Memory B cell (primary cell): ENCODE measurements at places on chromosomes 16 and 17.

DNA sequence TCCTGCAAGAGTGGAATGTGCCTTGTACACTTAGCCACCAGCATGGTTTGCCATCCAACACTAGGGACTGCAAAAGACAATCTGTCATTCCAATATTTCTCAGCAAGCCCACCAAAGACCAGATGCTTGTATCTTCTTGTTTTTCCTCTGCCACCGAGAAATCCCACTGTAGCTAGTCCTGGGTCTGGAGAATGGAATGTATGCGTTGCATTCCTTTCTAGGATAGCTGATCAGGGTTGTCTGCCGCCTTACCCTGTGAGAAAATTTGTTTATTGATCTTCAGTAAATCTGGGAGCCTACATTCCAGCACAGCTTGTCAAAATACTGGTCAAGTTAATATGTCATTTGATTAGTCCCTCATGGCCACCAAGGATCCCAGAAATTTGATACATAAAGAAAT is 28.1 kb upstream of the ADAMTS18 start:
- no peak for DNase-seq

- DNase-seq = peak; percentile 46
Observed at GRCh38 chr16:81623365-81624102, 155.6 kb upstream of the PLCG2 start.

DNA sequence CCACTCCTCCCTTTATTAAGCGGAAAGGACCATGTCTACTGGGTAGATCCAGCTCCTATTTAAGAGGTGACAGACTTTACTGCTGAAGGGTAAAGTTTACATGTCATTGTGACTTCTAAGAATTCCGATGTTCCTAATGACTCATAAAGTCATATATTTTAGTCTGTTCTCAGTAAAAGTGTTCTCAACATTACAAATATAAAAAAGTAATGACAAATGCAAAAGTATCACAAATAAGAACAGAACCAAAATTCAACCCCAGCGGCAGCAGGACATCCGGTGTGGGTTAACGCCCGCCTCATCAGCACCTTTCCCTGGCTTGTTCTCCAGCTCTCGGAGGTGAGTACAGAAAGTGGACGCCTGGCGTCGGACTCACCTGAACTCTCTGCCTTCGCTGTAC is 6.8 kb downstream of the AXIN1 start:
- DNase-seq = no peak

- DNase-seq = no peak
Observed at GRCh38 chr16:14335297-14335696, 264.2 kb downstream of the MRTFB start.

- DNase-seq = no peak
Observed at GRCh38 chr17:4590981-4591453, 6.7 kb downstream of the SMTNL2 start.

GRCh38 chr16:716200-716568 is 1.3 kb downstream of the METRN start:
- DNase-seq = no peak

DNA sequence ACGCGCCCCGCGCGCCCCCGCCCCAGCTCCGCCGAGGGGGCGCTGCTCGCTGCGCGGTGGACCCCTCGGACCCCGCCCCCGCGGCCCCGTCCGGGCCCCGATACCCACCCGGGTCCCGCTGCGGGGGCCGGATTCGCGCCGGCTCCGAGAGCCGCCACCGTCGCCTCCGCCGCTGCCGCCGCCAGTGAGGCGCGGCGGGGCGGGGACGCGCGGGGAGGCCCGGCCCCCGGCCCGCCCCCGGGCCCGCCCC is at the start of gene TBC1D16:
Gene TBC1D16 (minus strand): TSS at position 186 of the 250 bp plus-strand sequence. CDS start 22,325 bp downstream, outside the sequence.
- no peak for DNase-seq

DNA sequence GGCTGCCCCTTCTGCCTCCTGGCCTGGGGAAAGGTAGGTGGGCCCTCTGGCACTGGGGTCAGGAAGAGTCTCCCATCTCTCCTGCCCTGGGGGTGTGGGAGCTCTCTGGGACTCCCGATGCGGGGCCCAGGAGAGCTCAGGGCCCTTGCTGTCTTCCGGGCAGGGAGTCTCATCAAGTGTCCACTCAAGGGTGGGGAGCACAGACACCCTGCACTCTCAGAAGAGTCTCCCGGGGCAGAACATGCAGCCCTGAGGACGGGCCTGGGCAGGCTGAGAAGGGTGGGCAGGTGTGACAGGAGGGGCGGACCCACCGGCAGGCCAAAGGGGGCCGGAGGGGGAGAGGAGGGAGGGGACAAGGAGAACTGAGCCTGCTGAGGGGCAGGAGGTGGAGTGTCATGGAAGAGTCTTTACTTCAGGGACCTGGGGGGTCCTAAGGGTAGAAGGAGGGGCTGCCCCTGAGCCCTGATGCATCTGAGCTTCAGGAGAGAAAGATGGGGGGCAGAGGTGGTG is 8.4 kb upstream of the PKMYT1 start:
- no peak for DNase-seq

GRCh38 chr16:22292320-22292719 is 4.9 kb upstream of the POLR3E start:
- DNase-seq = no peak

- DNase-seq = no peak
Observed at GRCh38 chr17:52841971-52842370, 683.5 kb upstream of the CA10 start.

DNA sequence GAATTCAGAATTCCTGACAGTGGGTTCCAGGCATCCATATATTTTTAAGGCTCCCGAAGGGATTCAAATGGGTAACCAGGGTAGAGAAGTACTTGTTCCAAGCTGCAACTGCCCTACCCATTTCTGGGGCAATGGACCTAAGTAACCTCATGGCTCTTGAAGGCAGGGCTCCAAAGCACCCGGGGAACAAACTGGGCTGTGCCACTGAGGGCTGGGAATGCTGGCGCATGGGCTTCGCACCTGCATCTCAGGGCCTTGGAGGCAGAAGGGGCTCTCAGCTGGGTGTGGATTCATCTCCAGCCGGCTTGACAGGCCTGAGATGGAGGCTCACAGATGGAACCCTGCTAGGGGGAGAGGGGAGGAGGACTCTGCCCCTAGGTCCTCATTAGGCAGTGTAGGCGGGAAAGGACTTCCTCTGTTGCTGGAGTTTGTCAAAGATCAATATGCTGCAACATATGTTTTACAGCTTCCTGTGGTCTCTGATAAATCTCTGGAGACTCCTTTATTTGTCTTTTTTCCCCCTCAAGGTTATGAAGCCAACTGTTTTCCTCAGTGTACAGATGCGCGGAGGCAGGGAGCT is 232.3 kb upstream of the NLRP1 start:
- no peak for DNase-seq

DNA sequence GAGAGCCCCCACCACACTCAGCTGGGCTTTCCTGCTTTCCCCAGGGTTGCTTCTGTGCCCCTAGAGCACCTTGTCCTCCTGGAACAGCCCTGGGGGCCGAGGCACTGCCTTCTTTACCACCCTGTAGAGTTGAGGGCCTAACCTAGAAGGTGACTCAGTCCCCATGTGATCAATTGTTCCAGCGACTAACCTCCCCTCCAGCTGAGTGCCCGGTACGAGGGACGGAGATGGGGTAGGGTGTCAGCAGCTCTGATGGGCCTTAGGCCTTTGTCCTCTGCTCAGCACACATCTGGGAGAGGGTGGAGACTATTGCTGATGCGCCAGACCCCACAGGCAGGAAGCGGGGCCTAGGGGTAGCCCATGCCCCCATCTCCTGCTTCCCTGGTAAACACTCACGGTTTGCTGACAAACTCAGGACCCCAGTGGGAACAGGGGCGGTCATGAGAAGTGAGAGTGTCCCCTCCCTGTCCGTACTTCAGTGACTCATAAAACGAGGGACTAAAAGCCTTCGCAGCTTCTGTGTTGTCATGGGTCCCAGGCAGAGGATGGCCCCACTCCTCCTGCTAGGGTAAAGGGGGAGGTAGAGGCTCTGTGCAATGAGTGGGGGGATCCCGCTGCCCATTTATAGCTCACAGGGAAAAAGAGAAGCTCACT is 33.1 kb downstream of the NECAB2 start:
- no peak for DNase-seq

- DNase-seq = no peak
Observed at GRCh38 chr17:72863526-72864211, 228.8 kb downstream of the SLC39A11 start.

DNA sequence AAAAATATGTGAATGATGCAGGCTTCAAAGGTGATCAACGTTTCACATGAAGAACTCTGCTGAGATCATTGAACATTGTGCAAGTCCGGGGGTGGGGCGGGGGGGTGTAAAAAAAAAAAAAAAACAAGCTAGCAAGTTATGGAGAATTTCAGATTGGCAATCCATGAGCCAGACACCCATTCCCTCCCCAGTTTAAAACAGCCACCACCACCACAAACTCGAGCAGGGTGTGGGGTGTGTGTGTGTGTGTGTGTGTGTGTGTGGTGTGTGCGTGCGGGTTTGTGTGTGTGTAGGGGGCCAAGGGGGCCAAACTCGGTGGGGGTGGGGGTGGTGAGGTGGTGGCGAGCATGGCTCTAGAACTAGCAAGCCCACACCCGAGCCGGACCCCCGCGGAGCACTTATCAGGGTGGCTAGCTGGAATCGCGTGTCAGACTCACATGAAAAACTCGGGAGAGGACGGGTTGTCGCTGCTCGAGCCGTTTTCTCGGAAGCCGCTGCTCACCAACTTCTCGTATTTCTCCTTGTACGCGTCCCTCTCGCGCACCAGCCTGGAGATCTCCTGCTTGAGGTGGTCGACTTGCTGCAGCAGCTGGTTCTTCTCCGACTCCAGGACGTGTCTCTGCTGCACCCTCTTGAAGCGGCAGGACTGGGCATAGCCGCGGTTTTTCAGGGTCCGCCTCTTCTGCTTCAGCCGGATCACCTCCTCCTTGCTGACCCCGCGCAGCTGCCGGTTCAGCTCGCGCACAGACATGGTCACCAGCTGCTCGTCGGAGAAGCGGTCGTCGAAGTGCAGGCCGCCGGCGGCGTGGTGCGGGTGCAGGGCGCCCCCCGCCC is 2.0 kb downstream of the MAF start:
- no peak for DNase-seq

- no peak for DNase-seq
Observed at GRCh38 chr17:69669441-69670178, 255.1 kb downstream of the MAP2K6 start.

DNA sequence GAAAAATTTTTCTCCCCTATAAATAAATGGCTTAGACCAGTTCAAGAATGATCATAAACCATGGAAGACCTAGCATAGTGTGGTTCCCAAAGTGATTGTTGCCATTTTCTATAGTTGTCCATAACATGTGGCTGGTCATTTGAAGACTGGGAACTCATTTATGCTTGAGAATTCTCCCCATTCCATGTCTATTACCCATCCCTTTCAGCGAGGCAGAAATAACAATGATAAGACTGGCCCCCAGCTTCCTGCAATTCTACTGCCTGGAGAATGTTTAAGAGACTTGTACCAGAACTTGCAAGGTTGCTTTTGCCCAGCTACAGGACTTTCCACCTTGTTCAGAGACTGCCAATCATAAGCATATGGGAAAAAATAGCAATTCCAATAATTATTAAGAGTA is 146.5 kb upstream of the CDH11 start:
- no peak for DNase-seq

- no peak for DNase-seq
Observed at GRCh38 chr16:81440888-81441761, 3.5 kb upstream of the CMIP start.

DNA sequence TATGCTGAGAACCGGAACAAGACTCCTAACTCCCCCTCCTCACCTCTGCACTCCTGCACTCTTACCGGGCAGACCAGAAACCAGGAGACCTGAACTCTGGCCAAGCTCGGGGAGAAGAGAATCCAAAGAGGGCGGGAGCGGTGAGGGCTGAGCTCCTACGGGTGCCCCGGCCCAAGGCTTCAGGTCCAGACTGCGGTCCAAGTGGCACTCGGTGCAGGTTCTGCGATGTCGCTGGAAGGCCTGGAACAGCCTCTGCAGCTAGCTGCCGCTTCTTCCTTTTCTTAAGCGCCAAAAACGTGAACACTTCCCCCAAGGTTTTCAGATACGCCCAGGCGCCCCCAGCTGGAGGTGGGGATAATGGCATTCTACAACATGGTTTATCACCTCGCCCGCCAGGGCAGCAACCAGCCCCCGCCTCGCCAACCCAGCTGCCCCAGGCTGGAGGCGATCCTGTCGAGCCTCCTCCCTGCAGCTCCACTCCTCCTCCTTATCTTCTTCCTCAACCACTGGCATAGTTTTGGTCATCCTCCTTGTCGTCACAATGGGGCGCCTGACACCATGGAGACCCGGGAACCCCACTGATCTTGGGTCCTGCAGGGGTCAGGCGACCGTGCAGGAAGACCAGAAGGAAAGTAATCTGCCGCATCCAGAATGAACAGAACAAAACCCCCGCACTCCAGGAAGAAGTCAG is 1735.9 kb downstream of the TP53TG3F start:
- DNase-seq = no peak

DNA sequence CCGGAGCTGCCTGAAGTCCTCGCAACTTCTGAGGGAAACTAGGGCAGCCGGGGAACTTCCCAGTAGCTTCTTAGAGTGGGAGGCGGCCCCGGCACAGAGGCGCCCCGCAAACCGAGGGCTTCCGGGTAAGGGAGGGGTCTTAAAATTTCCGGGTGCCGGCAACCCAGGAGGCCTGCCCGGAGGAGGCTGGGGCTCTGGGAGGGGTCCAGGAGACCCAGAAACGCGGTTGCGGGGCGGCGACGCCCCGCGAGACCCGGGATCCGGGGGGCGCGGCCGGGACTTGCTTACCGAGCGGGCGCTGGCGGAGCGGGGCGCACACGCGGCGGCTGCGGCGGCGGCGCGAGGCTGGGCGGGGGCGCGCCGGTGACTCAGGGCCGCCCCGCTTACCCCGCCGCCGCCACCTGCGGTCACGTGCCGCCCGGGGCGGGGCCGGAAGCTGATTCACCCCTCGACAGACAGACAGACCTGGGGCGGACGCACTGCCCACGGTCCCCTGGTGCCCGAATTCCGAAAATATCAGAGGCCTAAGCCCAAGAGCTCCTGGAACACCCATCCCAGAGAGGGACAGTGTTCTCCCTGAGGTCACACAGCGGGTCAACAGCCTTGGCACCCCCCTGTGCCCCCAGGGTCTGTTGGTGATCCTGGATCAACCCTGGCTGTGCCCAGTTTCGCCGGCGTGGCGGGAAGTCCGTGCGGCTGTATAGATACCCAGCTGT is at the start of gene FAM83G:
Gene FAM83G (minus strand): TSS at position 344 of the 716 bp plus-strand sequence. CDS start 723 bp downstream, outside the sequence.
- peak; percentile 52 for DNase-seq

- no peak for DNase-seq
Observed at GRCh38 chr16:15874745-15875314, 13.6 kb downstream of the CEP20 start.

DNA sequence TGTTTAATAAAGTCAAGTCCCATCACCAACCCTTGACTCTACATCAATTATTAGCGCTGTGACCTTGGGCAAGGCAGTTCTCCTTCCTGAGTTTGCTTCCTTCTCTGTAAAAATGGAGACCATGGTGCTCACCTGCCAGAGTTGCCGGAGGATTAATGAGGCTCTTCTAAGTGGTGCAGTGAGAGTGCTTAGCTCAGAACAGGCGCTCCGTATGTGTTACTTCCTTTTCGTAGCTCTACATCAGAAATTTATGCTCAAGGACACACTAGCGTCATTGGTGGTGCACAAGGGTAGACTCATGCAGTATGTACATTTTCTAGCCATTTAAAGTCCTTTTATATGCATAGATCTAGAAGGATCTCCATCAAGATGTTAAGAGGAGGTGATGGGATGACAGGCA is 17.4 kb upstream of the CMIP start:
- DNase-seq = no peak

- DNase-seq = no peak
Observed at GRCh38 chr17:61131585-61131984, 268.1 kb upstream of the TBX2 start.
